ENCODE measurements at places on chromosomes 11 and 22.

- DNase-seq = peak; percentile 68
Observed at GRCh38 chr11:13486926-13487660, 8.7 kb downstream of the PTH start.

DNA sequence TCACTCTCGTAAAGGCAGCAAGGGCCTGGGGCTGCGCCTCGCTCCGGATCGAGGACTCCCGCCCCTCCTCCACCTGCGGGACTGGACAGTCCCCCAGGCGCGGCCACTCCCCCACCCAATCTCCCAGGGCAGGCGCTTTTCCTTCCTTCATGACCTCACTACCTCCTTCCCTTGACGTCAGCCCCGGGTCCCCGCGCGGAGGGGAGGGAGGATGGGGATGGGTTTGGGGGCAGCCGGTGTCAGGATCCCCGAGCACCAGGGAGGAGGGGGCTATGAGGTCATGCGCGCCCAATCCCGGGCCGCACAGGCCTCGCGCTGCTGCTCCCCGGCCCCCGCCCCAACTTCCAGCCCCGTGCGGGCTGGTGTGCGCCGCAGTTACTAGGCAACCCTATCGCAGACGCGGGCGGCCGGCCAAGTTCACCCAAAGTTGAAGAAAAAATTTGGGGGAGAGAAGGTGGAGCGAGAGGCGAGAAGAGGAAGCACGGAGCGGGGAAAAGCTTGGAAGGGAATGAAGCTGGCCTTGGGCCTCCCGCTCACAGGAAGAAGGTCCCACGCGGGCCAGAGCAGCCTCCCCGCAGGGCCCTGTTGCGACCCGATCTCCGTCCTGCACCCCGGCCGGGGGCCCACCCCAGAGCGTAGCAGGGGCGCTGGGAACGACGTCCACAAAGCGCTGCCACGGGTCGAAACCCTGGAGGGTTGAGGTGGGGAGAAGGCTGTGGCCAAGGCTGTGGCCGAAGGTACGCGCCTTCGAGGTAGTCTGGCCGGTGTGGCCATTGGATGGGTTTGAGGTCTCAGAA is 8.3 kb downstream of the WT1 start:
- no peak for DNase-seq

GRCh38 chr11:64600281-64600992 is 9.4 kb downstream of the SLC22A12 start:
- no peak for DNase-seq

GRCh38 chr11:116461789-116462188 is 311.0 kb downstream of the BUD13 start:
- DNase-seq = no peak

All from CD4-positive, alpha-beta T cell treated with Interleukin-4 for 1 hour (primary cell).